ENCODE measurements at places on chromosomes 7 and 10.
A peak's percentile ranks its signal among the peaks of the same experiment; 100 is the strongest.

GRCh38 chr10:103559776-103560175 is 66.3 kb downstream of the NEURL1 start:
- DNase-seq = no peak

GRCh38 chr10:87803831-87804230 is 14.2 kb downstream of the ATAD1 start:
- no peak for DNase-seq

- no peak for DNase-seq
These were observed 87.7 kb downstream of the ST7 start for GRCh38 chr7:117041007-117041406.

DNA sequence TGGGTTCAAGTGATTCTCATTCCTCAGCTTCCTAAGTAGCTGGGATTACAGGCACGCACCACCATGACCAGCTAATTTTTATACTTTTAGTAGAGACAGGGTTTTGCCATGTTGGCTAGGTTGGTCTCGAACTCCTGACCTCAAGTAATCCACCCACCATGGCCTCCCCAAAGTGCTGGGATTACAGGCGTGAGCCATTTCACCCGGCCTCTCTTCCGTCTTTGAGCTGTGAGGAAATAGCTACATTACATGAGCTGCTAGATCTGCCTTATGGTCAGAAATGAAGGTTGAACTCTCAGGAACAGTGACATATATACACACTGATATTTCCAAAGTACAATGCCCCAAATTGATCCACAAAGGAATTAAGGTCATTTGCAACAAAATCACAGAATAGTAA is 2.4 kb downstream of the BLVRA start:
- no peak for DNase-seq

DNA sequence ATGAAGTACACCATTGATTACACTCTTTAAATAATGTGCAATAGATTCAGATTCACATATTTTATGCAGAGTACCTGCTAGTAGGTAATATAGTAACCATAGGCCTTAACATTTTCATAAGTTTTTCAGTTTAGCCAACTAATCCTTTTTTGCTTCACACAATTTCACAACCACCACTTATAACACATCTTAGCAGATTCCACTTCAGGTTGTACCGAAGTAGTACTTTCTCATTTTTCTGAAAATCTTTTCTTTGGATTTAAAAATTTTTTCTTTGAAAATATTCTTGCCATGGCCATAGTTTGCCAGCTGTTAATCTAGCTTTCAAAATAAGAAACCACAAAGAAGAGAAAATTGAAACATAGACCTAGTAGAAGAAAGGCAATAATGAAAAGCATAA is 203.1 kb downstream of the MGMT start:
- DNase-seq = no peak

- no peak for DNase-seq
These were observed 110.6 kb downstream of the CLEC2L start for GRCh38 chr7:139634087-139634486.

DNA sequence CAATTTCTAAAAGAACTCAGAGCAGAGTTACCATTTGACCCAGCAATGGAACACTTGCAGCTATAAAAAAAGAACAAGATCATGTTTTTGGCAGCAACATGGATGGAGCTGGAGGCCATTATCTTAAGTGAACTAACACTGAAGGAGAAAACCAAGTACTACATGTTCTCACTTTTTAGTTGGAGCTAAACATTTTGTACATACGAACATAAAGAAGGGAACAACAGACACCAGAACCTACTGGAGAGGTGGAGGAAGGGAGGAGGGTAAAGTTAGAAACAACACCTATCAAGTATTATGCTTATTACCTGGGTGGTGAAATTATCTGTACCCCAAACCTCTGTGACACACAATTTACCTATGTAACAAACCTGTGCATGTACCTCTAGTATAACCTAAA is 329.5 kb downstream of the ATRNL1 start:
- no peak for DNase-seq

GRCh38 chr10:31618541-31619291 is 299.7 kb downstream of the ZEB1 start:
- DNase-seq = no peak

DNA sequence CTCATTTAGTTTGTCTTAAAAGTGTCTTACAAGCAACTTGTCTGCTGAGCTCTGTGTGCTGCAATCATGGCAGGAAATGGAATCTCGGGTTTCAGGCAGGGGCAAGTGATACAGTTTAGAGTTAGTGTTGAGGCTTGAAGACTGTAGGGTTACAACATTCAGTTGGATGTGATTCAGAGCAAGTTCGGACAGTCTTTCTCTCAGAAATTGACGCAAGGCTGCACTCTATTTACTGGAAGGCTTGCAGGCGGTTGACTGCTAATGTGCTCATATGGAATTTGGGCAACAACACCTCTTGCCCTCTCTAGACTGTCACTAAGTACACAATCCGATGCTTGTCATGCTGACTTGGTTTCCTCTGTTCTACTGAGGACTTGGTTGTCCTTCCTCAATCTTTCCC is 161.7 kb upstream of the BMPER start:
- DNase-seq = no peak

- DNase-seq = no peak
These were observed 5.5 kb upstream of the LIPN start for GRCh38 chr10:88754287-88754686.

- no peak for DNase-seq
These were observed 29.2 kb downstream of the PRR15 start for GRCh38 chr7:29592866-29593265.

GRCh38 chr10:24790073-24790472 is 66.4 kb upstream of the ARHGAP21 start:
- no peak for DNase-seq

DNA sequence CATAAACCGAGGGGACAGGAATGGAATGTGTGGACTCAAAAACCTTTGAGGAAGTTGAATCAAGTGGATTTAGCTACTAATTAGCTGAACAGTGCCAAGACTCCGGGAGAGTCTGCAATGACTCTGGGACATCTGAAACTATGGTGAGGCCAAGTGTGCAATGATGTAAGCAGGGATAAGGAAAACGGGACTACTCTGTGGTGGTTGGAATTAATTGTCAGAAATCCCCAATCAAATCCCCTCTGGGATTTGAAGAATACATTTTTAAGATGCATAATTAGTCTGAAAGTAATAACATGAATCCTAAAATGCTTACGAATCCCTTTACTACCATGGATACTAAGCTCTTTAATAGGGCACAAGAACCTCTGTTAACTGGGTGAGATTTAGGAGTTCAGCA is 602.8 kb downstream of the NRG3 start:
- DNase-seq = no peak

DNA sequence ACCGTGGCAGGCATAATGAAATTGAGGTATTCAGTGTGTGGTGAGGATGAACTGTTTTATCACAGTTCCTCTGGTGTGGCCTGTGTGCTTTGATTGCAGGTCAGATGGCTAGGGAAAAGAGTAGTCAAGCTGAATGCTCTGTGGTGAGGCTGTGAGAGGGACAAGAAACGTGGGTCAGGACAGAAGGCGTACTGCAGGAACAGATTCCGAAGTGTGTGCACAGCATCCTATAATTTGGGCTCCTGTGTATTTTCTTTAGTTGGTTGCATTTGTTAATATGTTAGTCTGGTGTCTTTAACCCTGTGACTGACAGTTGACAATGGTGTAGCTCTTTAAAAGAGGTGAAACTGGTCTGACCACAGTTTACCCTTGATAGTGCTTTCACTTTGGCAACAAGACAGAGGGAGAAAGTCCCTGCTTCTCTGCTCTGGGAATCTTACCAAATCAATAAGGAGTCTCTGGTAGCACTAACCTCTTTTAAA is 76.5 kb downstream of the AUTS2 start:
- DNase-seq = no peak

GRCh38 chr7:158415316-158415715 is 172.3 kb downstream of the PTPRN2 start:
- DNase-seq = no peak

- peak; percentile 17 for DNase-seq
These were observed 945 bp upstream of the RHEB start for GRCh38 chr7:151520419-151521261.

GRCh38 chr7:6589829-6590644 is at the start of gene INTS15:
Gene INTS15, plus strand, starts transcription at chr7:6590021. Its CDS starts 263 bp downstream, at chr7:6590284.
- peak; percentile 61 for DNase-seq

DNA sequence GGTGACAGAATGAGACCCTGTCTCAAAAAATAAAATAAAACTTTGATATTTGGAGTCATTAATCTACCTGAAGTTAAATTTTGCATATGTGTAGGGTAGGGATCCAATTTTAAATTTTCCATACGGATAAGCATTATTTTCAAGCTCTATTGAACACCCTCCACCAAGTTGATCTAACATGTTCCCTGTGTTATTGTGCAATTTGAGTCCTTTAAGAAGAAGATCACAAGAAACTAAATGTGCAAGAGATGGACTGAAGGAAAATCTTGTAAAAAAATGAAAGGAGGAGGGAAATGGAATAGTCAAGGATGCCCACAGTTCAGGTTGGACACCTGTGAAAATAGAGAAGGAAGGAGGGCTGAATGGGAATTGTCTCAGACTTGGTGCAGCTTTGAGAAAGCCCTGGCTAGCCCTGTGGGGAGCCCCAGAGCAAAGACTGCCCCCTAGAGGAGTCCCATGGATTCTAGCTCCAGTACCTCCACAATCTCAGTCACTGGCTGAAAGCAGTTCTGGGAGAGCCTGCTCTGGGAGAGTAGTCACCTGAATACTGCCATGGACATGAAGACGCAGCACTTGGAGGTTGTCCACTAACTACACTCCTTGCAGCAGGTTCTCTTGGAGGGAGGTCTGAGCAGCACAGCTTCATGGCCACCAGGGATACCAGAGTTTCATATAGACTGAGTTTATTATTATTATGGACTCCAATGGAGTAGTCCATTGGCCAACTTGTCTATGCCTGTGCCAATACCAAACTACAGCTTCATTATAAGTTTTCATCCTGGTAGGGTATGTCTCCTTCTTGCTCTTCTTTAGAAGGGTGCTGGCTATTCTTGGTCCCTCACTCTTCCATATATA is 5.7 kb upstream of the TIAL1 start:
- DNase-seq = peak; percentile 57

- no peak for DNase-seq
These were observed 49.5 kb downstream of the ZNF37A start for GRCh38 chr10:38143587-38143986.

DNA sequence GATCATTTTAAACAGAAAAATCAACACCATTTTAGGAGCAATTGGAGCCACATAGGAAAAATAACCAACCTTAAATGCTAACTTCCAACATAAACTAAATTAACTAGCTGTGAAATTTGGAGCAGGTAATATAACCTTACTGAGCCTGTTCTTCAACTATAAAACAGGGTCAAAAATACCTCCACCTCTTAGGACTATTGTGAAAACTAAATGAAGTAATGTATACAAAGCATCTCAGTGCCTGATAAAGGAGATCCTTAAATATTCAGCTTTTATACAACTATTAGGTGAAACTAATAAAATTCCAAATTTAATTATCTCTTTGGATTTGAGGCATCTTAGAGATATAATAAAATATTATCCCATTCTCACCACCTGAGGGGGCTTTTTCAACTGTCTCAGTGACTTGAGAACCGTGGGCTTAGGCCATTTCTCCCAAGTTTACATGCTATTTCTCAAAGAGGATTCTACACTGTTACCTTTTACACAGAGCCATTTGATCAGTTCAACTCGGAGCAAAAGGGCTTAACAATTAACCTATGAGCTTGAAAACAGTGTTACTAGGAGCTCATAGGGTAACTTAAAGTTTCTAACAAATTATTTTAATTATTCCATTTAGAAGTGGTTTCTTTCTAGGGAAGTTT is 165.0 kb upstream of the ASAH2 start:
- DNase-seq = no peak

DNA sequence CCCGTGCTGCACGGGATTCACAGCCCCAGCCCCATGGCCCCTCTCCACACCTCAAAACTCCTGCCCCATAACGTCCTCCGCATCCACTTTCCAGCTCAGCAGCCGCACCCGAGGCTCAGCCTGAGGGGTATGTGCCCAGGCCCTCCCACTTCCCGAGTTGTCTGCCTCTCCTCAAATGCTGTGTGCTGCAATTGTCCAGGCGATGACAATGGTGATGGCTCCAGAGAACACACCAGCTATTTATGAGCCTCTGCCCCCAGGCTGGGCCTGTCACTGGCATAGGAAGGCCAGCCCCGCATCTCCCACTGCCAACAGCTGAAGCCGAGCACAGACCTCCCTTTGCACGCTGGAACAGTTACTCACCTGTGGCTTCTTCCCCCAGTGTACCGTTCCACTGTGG is 2.4 kb upstream of the LDB3 start:
- no peak for DNase-seq

GRCh38 chr10:131896403-131896802 is 4.4 kb upstream of the PPP2R2D start:
- no peak for DNase-seq

DNA sequence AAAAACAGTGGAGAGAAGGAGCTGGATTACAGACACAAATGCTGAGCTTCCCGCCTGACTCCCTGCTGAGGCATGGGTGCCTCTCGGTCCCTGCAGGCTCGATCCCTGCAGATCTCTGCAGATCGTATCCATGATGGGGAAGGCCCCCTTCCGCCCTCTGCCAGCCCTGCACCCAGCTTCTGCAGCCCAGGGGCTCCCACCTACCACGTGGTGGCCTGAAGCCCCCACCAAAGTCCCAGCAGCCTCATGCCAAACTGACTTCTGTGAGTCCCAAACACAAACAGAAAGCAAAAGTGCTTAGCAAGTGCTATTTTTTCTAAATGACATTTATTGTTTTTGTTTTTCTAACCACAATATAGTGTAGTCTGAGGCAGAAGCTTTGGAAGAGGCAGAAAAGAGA is 127.1 kb upstream of the CHST15 start:
- DNase-seq = no peak

GRCh38 chr10:22550732-22551131 is 163.6 kb downstream of the PIP4K2A start:
- peak; percentile 8 for DNase-seq

- DNase-seq = peak; percentile 71
These were observed at the start of the genes MRPL43 and TWNK for GRCh38 chr10:100986952-100987684. Gene MRPL43, minus strand, starts transcription at chr10:100987497. Its CDS starts 54 bp downstream, at chr10:100987443. Gene TWNK, plus strand, starts transcription at chr10:100987543. Its CDS starts 668 bp downstream, at chr10:100988211.

DNA sequence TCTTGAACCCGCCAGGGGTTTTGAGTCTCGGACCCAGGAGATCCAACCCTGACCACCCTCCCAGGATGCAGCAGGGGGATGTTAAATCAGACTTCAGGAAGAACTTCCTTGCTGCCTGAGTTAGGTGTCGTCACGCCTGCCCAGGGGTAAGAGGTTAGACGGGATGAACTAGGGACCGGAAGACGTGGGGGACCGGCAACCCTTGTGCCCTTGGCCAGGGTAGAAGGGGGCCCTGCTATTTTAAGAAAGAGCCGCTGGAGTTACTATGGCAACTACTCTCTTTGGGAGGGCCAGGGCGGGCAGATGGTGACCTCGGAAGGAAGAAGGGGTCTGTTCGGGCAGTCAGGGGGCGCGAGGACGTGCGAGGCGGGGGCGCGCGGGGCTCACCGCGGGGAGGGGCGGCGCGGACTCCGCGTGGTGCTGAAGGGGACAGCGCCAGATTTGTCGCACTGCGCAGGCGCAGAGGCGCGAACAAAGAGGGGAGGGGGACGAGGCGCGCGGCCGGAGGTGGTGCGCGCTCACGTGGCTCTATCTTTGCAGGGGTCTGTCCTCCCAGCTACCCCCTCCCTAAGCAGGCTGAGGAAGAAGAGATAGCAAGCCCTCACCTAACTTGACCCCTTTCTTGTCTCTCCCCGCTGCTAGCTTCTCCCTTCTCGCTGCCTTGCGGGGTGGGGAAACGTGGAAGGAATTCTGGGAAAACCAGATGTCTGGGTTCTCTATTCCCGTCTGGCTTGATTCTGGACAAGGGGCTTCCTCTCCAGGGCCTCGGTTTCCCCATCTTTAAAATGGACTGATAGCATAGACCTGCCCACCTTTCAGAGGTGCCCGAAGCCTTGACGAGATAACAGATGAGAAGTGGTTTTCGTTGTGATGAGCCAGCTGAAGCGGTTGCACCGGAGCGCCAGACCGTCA is 940 bp upstream of the PSD start:
- DNase-seq = no peak

- DNase-seq = no peak
These were observed 30.5 kb downstream of the OGDH start for GRCh38 chr7:44636926-44637325.

All from AML-193 (cell line).